ENCODE measurements at places on chromosomes 7 and 10. TPM values are rescaled to one million over a fixed set of nuclear protein-coding genes. Genes with fewer than 3 reads are reported as not detected.

The GPR37 gene
- total RNA-seq, result 20.9 TPM

The ANXA8L1 gene
- total RNA-seq, result not detected

The INPP5A gene
- total RNA-seq, result 19.4 TPM

The KAT6B gene
- total RNA-seq, result 180 TPM

The ANKRD61 gene
- total RNA-seq, result not detected

The BTBD16 gene
- total RNA-seq, result not detected

The RBM48 gene
- total RNA-seq, result 20.9 TPM

The ZNF107 gene
- total RNA-seq, result 10.6 TPM

The RTKN2 gene
- 3.7 TPM for total RNA-seq

The FXYD4 gene
- total RNA-seq, result not detected

The SP4 gene
- total RNA-seq, result 59.0 TPM

The ETV1 gene
- 34.4 TPM for total RNA-seq

The NSMCE4A gene
- total RNA-seq, result 33.2 TPM

The CALML5 gene
- total RNA-seq, result not detected

The AKR1D1 gene
- total RNA-seq, result not detected

The SFR1 gene
- 7.6 TPM for total RNA-seq

The MMP21 gene
- 0.25 TPM for total RNA-seq

The COBL gene
- total RNA-seq, result 9.8 TPM

All from temporal lobe (tissue), 4 donors.